ENCODE measurements at places on chromosomes 6 and 20. TPM values are rescaled to one million over a fixed set of nuclear protein-coding genes. Genes with fewer than 3 reads are reported as not detected.

Gene EIF6
- total RNA-seq: 261 TPM

Gene TDP2
- total RNA-seq: 26.2 TPM

Gene CFB
- total RNA-seq: 0.86 TPM

Gene GRIK2
- not detected for total RNA-seq

Gene SCRT2
- total RNA-seq: not detected

Gene CAGE1
- total RNA-seq: not detected

Gene PRRC2A
- 77.8 TPM for total RNA-seq

Data from myometrial cell (primary cell).